ENCODE measurements at places on chromosomes 6 and 20.

DNA sequence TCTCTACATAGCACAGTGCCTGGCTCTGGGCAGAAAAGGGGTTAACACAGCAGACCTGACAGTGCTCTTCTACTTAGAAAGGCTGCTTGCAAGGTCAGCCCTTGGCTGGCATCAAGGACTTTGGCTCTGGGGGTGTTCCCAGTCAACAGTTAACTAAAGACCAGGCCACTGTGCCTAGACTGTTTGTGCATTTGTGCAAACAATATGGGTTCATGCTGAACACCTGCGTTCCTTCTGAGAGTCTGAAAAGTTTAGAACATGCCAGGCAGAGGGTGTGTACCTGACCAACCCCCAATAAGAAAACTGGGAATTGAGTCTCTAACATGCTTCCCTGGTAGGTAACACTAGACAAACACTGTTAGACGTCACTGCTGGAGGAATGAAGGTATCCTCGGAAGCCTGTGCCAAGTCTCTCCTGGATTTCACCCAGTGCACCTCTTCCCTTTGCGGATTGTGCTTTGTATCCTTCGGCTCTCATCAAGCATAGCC is 110.7 kb downstream of the PDE10A start:
- no peak for DNase-seq

DNA sequence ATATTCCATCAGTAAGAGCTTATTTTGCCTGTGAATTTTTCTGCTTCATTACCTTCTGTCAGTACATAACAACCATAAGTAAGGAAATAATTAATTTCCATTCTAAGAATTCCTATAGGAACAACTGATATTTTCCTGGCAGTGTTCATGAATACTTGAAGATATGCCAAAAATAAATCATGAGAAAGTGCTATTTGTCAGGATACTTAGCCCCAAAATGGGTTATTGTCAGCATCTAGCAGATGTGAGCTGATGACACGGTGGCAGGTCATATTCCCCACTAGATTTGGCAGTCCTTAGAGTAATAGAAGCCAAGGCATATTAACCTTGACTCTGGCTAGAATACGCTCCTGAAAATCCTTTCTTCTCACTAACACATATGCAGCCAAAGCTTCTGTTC is 43.2 kb upstream of the CRISP1 start:
- no peak for DNase-seq

DNA sequence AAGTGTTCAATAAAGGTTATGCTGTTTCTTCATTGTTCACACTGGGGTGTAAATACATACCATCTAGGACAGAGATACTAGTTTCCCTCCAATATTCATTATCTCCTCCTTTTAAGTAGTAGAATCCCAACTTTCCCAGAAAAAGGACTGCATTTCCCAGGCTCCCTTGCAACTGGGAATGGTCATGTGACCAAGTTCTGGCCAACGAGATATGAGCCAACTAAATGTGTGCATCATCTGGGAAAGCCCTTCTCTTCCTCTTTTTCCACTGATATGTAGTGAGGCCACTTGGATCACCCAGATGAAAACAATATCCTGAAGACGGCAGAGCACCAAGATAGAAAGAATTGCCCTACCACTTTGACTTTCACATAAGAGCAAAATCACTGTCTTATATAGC is 97.9 kb upstream of the PTPRT start:
- DNase-seq = no peak

GRCh38 chr6:137851669-137852068 is 15.4 kb upstream of the TNFAIP3 start:
- no peak for DNase-seq

DNA sequence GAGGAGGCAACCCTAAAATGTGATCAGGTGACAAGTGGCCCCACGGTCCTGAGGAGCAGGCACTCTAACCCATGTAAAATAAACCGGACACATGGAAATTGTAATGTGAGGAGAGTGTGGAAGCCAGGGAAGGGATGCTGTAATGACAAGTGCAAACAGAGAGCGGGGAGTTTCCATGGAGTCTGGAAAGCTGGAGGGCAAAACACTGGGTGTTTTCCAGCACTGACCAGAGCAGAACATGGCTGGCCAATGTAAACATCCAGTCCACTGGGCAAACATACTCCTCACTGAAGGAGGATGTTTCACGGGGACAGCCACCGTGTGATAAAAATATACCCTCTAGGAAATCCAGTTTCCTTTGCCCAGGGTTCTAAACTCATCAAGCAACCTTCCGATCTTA is 219.0 kb upstream of the JARID2 start:
- peak; percentile 6 for DNase-seq

GRCh38 chr20:53706466-53707370 is 113.1 kb upstream of the ZNF217 start:
- DNase-seq = peak; percentile 94

GRCh38 chr20:44704551-44704971 is 10.6 kb upstream of the CCN5 start:
- DNase-seq = peak; percentile 68

GRCh38 chr6:27551607-27552006 is 78.7 kb upstream of the ZNF184 start:
- no peak for DNase-seq

All from fibroblast of villous mesenchyme (primary cell).